T-cell (primary cell): ENCODE measurements at places on chromosomes 4 and X. TPM values are rescaled to one million over a fixed set of nuclear protein-coding genes. Genes with fewer than 3 reads are reported as not detected.

- H3K4me1 ChIP-seq, result no peaks in the 10 kb centered on the region
- H3K27ac ChIP-seq, result no peak overlapping the region
- no peak overlapping the region for H3K4me3 ChIP-seq
- DNase-seq, result no peak
- H3K36me3 ChIP-seq, result no peaks in the 10 kb centered on the region
- H3K27me3 ChIP-seq, result no peaks in the 10 kb centered on the region
These were observed 83.6 kb upstream of the CAMK2D start for GRCh38 chr4:113845138-113845537.

DNA sequence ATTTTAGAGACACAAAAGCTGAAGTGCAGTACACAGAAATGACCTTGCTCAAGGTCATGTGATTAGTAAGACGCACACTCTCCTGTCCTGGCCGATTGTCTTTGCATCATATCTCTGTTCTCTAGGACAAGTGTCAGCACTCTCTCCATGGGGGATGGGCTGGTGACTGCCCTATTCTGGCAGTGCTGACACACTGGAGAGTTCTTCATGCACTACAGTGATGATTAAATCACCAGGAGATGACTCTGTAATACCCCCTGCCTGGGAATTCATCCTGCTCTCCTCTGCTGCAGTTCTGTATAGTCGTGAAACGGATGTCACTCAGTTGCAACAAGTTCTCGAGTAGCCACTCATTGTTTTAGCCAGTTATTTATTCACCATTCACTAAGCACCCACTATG lies 5.3 kb upstream of the SHISA3 start:
- H3K4me3 ChIP-seq, result no peak overlapping the region
- H3K4me1 ChIP-seq, result no peaks in the 10 kb centered on the region
- H3K27me3 ChIP-seq, result peaks cover 9% of the 10 kb centered on the region
- H3K36me3 ChIP-seq, result no peaks in the 10 kb centered on the region

DNA sequence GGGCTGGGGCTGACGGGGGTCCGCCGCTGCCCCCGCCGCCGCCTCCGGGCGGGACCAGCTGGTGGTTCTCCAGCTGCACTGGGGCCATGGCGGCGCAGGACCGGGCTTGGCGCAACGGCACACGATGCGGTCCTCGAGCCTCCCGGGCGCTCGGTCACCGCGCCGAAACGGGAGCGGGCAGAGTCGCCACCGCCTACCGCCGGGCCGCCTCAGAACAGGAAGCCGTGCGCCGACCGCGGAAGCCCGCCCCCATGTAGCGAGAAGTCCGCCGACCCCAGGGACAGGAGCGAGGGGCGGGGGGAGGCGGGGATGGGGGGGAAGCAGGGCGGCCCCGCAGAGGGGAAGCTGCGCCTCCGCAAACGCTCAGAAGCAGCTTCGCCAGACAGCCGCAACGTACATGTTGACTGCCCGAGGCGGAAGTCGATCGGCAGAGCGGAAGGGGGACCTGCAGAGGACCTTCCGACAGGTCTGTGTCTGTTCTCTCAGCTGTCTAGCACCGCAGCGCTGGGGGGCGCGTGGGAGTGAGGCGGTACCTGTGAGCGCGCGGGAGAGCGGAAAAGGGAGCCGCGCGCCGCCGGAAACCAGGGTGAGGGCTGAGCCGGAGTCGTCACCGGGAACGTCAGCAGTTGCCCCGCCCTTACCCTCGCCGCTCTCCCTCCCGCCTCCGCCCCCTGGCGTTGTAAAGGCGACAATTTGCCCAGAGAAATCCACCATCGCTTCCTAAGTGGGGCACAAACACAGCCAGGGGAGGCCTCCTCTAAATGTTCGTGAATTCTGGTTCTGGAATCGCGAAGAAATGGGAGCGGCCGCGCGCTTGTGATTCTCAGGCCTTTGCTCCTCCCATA lies at the start of gene MED14:
TSS of gene MED14 (minus strand) at position 218 of the 845 bp plus-strand sequence. CDS start at position 88, 130 bp downstream.
- no peaks in the 10 kb centered on the region for H3K27me3 ChIP-seq
- peak; percentile 95 for DNase-seq
- no peaks in the 10 kb centered on the region for H3K36me3 ChIP-seq
- H3K27ac ChIP-seq, result peak within 1 kb of the TSS; percentile 96

DNA sequence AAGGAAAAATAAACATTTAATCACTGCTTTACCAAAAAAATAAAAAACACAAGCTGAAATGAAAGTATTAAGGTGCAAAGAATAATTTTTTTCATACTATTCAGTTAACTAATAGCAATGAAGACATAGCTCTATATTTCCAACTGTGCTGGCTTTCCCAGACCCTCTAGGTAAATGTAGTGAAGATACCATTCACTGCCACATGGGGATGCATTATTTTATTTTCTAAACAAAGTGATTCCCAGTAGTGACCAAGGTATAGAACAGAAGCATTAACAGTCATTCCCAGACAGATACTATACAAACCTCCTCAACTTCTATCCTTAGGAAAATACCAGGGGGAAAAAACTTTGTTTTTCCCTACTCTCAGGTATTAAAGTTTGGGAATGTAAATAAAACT lies 39.4 kb downstream of the ANTXR2 start:
- H3K4me3 ChIP-seq, result no peak overlapping the region
- DNase-seq, result no peak
- H3K36me3 ChIP-seq, result peaks cover 9% of the 10 kb centered on the region
- H3K4me1 ChIP-seq, result peaks cover 16% of the 10 kb centered on the region

DNA sequence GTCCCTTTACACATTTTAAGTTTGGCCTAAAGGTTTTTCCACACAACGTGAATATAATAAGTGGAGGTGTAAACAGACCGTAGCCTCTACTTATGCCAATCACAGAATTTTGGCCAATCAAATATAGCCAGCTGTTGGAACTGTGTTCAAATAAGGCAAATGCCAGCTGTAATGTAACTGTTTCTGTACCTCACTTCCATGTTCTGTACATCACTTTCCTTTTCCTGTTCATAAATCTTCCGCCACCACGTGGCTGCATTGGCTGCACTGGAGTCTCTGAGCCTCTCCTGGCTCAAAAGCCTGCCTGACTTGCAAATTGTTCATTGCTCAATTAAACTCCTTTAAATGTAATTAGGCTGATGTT lies 105.1 kb upstream of the SMIM31 start:
- no peak overlapping the region for H3K27ac ChIP-seq
- H3K4me3 ChIP-seq, result no peak overlapping the region
- H3K36me3 ChIP-seq, result no peaks in the 10 kb centered on the region
- no peak for DNase-seq

GRCh38 chr4:85717351-85717750 lies 242.4 kb downstream of the ARHGAP24 start:
- H3K27me3 ChIP-seq, result no peaks in the 10 kb centered on the region
- H3K27ac ChIP-seq, result no peak overlapping the region
- no peak for DNase-seq

GRCh38 chr4:42638993-42639392 lies 17.9 kb downstream of the ATP8A1 start:
- no peaks in the 10 kb centered on the region for H3K36me3 ChIP-seq
- peaks cover 47% of the 10 kb centered on the region for H3K4me1 ChIP-seq
- no peak for DNase-seq
- H3K27me3 ChIP-seq, result no peaks in the 10 kb centered on the region
- no peak overlapping the region for H3K4me3 ChIP-seq
- no peak overlapping the region for H3K27ac ChIP-seq

DNA sequence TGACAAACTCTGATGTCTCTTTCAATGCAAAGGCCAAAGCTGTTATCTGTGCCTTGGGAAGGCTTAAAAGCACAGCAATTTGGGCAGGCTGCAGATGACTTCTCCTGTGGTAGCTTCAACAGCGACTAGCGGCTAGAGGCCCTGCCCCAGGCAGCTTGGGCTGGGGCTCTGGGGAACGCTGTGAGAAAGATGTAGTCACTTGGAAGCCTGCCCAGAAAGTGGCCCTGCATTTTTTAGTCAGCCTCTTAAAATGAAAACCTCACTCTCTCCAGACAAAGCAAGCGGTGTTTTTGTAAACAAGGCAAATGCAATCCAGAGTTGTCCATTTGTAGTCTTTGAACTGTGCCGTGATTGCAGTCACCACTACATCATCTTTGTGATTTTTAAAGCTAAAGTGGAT lies 27.5 kb downstream of the PCYT1B start:
- no peak overlapping the region for H3K4me3 ChIP-seq
- no peak for DNase-seq
- H3K4me1 ChIP-seq, result no peaks in the 10 kb centered on the region
- H3K27me3 ChIP-seq, result no peaks in the 10 kb centered on the region

DNA sequence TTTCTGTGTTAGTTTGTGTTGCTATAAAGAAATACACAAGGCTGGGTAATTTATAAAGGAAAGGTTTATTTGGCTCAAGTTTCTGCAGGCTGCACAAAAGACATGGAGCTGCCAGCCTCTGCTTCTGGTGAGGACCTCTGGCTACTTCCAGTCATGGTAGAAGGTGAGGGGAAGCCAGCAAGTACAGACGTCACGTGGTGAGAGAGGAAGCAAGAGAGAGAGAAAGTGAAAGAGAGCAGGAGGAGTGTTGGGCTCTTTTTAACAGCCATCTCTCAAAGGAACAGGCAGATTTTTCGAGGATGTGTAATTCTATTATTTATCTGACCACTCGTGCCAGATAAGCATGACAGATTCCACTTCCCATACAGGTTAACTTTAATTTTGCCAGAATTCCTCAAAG lies 1199.1 kb downstream of the ADGRL3 start:
- H3K36me3 ChIP-seq, result no peaks in the 10 kb centered on the region
- H3K27me3 ChIP-seq, result no peaks in the 10 kb centered on the region
- no peak for DNase-seq
- no peaks in the 10 kb centered on the region for H3K4me1 ChIP-seq

GRCh38 chrX:47499293-47499692 lies 16.3 kb upstream of the ZNF41 start:
- no peak overlapping the region for H3K4me3 ChIP-seq
- no peaks in the 10 kb centered on the region for H3K36me3 ChIP-seq
- no peak overlapping the region for H3K27ac ChIP-seq
- H3K27me3 ChIP-seq, result no peaks in the 10 kb centered on the region

DNA sequence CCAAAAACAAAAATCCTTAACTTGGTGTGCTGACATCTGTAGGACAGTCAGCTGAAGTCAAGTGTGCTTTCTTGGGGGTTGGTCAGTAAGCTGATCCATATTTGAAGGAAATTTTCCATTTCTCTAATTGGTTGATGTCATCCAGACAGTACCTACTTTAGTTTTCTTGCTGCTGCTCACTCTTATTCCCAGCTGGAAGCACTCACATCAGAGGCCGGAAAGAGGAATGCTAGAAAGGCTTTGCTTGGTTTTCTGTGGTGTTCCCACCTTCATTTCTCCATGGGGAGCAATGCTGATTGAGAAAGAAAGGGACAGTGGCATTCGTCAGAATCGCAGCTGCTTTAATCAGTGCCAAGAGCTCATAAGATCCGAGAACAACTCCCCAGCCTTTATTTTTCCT lies 227.0 kb downstream of the C4orf33 start:
- H3K27ac ChIP-seq, result no peak overlapping the region
- H3K27me3 ChIP-seq, result no peaks in the 10 kb centered on the region
- DNase-seq, result no peak
- no peaks in the 10 kb centered on the region for H3K36me3 ChIP-seq

GRCh38 chr4:84875636-84876371 lies 90.7 kb downstream of the WDFY3 start:
- H3K27ac ChIP-seq, result no peak overlapping the region
- H3K36me3 ChIP-seq, result no peaks in the 10 kb centered on the region
- no peaks in the 10 kb centered on the region for H3K4me1 ChIP-seq
- H3K4me3 ChIP-seq, result no peak overlapping the region
- no peaks in the 10 kb centered on the region for H3K27me3 ChIP-seq
- no peak for DNase-seq

- H3K36me3 ChIP-seq, result no peaks in the 10 kb centered on the region
- H3K4me1 ChIP-seq, result no peaks in the 10 kb centered on the region
- DNase-seq, result no peak
- no peaks in the 10 kb centered on the region for H3K27me3 ChIP-seq
These were observed 367.3 kb downstream of the CHIC1 start for GRCh38 chrX:73930300-73930699.

- H3K4me3 ChIP-seq, result no peak overlapping the region
- H3K27ac ChIP-seq, result no peak overlapping the region
- no peaks in the 10 kb centered on the region for H3K36me3 ChIP-seq
- H3K27me3 ChIP-seq, result no peaks in the 10 kb centered on the region
- peaks cover 3% of the 10 kb centered on the region for H3K4me1 ChIP-seq
- DNase-seq, result no peak
These were observed 25.9 kb upstream of the FAM241A start for GRCh38 chr4:112119353-112119783.

DNA sequence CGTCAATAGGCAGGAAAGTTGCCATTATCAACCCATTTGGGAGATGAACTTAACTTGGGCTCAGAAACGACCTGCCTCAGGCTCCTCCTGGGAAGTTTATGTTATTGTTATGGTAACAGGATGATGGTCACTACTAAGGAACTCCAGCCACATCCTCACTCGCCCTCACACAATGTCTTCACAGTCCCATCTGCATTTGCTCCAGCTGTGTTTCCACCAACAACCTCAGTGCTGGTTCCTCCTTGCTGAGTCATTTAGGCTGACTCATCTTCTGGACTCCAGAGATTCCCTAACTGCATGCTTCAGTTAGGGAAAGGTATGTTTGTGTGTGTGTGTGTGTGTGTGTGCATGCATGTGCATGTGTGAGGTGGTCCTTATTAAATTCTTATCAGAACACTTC lies 293.4 kb upstream of the BOD1L1 start:
- H3K4me3 ChIP-seq, result no peak overlapping the region
- H3K27ac ChIP-seq, result no peak overlapping the region
- no peaks in the 10 kb centered on the region for H3K4me1 ChIP-seq
- H3K36me3 ChIP-seq, result no peaks in the 10 kb centered on the region
- no peaks in the 10 kb centered on the region for H3K27me3 ChIP-seq

GRCh38 chrX:132001127-132001526 lies 22.0 kb upstream of the STK26 start:
- H3K27ac ChIP-seq, result no peak overlapping the region
- H3K4me1 ChIP-seq, result no peaks in the 10 kb centered on the region
- DNase-seq, result no peak

GRCh38 chrX:65696613-65697012 lies 29.2 kb downstream of the MSN start:
- H3K36me3 ChIP-seq, result peaks cover 7% of the 10 kb centered on the region
- H3K4me1 ChIP-seq, result peaks cover 92% of the 10 kb centered on the region
- DNase-seq, result no peak
- H3K4me3 ChIP-seq, result peak overlapping the region; percentile 21
- no peaks in the 10 kb centered on the region for H3K27me3 ChIP-seq

DNA sequence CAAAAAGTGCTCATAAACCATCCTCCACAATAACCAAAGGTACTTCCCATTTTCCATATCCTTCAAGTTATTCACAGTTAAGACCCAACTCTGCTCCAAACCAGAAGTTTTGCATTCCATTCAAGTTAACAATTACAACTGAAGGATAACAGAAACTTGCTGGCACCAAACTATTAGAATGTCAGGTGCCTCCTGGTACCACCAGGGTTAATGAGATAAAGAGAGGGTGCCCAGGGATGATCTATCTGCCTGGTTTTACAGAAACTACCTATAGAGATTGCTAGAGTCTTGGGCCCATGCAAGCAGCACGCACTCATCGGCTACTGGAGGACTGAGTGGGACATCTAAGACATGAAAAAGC lies 114.6 kb downstream of the RBM47 start:
- no peak for DNase-seq
- H3K27ac ChIP-seq, result no peak overlapping the region
- no peaks in the 10 kb centered on the region for H3K36me3 ChIP-seq
- no peaks in the 10 kb centered on the region for H3K27me3 ChIP-seq

GRCh38 chrX:30798810-30799209 lies 90.2 kb downstream of the TAB3 start:
- no peaks in the 10 kb centered on the region for H3K27me3 ChIP-seq
- no peak overlapping the region for H3K27ac ChIP-seq
- H3K4me1 ChIP-seq, result no peaks in the 10 kb centered on the region

PCDH11X gene
- not detected for total RNA-seq

TDO2 gene
- total RNA-seq, result 0.58 TPM

LAMTOR3 gene
- 25.0 TPM for total RNA-seq

MSN gene
- 324 TPM for total RNA-seq

MAGEA2B gene
- not detected for total RNA-seq

DUX4 gene
- not detected for total RNA-seq
